ENCODE measurements at places on chromosomes 4 and X. TPM values are rescaled to one million over a fixed set of nuclear protein-coding genes. Genes with fewer than 3 reads are reported as not detected.

DNA sequence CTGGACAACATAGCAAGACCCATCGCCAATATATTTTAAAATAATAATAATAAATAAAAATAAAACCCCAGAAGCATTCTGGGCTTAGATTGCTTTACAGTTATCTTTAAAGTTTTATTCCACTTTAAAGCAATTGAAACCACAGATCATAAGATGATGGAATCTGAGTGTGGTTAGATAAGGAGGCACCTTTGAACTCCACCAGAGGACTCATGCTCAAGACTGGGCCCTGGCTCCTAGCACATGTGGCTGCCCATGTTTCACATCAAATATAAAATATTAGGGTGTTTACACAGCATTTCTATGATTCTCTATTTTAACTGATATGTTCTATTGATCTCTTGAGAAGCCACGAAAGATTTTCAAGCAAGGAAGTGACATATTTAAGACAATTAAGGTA, 52.6 kb upstream of the BBS12 start:
- no peak for DNase-seq

DNA sequence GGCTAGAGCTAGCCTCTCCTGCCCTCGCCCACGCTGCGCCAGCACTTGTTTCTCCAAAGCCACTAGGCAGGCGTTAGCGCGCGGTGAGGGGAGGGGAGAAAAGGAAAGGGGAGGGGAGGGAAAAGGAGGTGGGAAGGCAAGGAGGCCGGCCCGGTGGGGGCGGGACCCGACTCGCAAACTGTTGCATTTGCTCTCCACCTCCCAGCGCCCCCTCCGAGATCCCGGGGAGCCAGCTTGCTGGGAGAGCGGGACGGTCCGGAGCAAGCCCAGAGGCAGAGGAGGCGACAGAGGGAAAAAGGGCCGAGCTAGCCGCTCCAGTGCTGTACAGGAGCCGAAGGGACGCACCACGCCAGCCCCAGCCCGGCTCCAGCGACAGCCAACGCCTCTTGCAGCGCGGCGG, at the start of gene AR:
Gene AR (plus strand): TSS at position 204 of the 400 bp plus-strand sequence. CDS start 1,126 bp downstream, outside the sequence.
- DNase-seq = peak; percentile 39

DNA sequence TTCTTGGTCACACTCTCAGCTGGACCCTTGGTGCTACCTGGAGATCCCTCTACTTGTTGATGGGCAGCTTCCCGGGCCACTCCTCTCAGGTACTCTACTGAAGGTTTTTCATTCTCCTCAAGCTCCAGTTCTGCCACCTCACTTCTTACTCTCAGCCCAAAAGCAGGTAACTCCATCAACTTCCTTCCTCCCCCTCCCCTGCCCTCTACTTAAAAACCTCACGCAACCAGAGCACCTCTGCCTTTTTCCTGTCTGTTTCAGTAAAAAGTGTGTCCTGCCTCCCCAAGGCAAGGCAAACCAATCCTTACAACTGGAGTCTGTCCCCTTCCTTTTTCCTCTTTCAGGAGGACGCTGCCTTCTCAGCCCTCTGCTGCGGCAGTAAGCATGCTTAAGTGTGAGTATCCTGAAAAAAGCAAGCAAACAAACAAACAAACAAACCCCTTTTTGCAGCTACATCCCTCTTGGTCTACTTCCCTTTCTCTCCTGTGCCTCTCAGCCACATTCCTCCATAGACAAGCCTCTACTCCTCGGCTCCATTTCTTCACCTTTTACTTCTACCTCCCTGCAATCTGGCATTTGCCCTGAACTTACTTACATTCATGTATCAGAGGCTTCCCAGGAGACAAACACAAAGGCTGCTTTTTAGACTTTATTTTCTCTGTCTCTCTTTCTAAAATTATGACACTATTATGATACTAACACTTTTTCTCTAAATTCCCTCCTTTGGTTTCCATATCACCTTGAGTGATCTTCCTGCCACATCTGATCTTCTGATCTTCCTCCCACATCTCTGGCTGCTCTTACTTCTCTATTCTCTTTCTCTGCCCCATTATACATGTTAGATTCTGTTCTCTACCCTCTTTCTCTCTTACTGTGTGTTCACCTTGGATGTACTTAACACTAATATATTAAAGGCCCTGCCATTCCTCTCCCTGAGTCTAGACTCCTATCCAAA, 5.4 kb downstream of the ALPK1 start:
- DNase-seq = no peak

The NPY2R gene
- total RNA-seq = not detected

The DACH2 gene
- not detected for total RNA-seq

The TRAM1L1 gene
- 0.26 TPM for total RNA-seq

The TMPRSS11B gene
- total RNA-seq = not detected

Data from pulmonary artery endothelial cell (primary cell).